ENCODE measurements at places on chromosomes 6 and 20. TPM values are rescaled to one million over a fixed set of nuclear protein-coding genes. Genes with fewer than 3 reads are reported as not detected.
A peak's percentile ranks its signal among the peaks of the same experiment; 100 is the strongest.

DNA sequence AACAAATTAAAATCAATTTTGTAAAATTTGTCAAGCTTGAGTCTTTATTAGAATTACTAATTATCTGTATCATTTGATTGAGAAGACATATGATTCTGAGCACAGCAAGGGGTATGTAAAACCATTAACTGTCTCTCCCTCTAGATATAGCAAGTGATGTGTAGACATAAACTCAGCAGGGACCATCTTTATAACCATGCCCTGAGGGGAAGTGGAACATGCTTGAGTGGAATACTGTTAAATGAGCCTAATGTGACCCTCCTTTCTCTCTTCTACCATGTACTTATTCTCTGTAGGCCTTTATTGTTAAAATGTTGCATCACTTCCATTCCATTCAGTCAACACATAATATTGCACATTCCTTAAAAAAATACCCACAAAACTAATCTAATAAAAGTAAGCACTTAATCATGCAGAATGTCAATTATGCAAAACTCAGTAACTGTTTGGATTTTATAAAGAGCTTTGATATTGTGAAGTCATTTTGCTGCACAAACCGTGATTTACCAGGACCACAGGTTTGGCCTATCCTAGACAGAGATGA, 896.6 kb upstream of the MANEA start:
- no peaks in the 10 kb centered on the region for H3K36me3 ChIP-seq
- H3K27ac ChIP-seq = no peak overlapping the region
- no peaks in the 10 kb centered on the region for H3K27me3 ChIP-seq
- H3K4me1 ChIP-seq = no peaks in the 10 kb centered on the region

- no peak for DNase-seq
- H3K4me3 ChIP-seq = no peak overlapping the region
- no peaks in the 10 kb centered on the region for H3K36me3 ChIP-seq
- H3K27ac ChIP-seq = no peak overlapping the region
Observed at GRCh38 chr6:33607784-33608161, 13.3 kb upstream of the ITPR3 start.

GRCh38 chr6:14135893-14136539, 18.4 kb downstream of the CD83 start:
- no peaks in the 10 kb centered on the region for H3K36me3 ChIP-seq
- H3K27me3 ChIP-seq = no peaks in the 10 kb centered on the region
- no peak for DNase-seq
- H3K27ac ChIP-seq = no peak overlapping the region

GRCh38 chr6:137227871-137228302, 8.7 kb upstream of the IFNGR1 start:
- no peak overlapping the region for H3K27ac ChIP-seq
- no peak for DNase-seq
- no peaks in the 10 kb centered on the region for H3K4me1 ChIP-seq
- 0 out of 2 replicates have a peak, but pooled peaks cover 7% of the 10 kb centered on the region for H3K27me3 ChIP-seq

DNA sequence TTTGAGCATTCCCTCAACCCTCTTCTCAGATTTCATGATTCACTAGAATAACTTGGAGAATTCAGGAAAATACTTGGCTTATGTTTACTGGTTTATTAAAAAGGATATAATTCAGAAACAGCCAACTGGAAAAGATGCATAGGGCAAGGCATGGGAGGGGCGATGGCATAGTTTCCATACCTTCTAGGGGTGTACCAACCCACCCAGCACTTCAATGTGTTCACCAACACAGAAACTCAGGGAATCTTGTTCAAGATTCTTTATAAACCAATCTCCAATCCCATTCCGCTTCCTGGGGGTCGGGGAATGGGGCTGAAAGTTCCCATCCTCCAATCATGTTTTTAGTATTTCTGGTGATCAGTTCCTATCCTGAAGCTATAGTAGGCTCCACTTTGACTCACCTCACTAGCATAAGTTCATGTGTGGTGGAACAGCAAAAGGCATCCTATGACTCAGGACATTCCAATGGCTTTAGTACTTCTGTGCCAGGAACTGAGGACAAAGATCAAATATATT, 164.4 kb downstream of the SIM1 start:
- H3K27ac ChIP-seq = peak overlapping the region; percentile 10
- H3K27me3 ChIP-seq = no peaks in the 10 kb centered on the region
- no peaks in the 10 kb centered on the region for H3K36me3 ChIP-seq
- DNase-seq = no peak
- H3K4me3 ChIP-seq = no peak overlapping the region
- H3K4me1 ChIP-seq = peaks cover 11% of the 10 kb centered on the region

The FILIP1 gene
- total RNA-seq = 0.08 TPM

The LAMA4 gene
- total RNA-seq = 28.5 TPM

The ZSWIM1 gene
- total RNA-seq = 20.5 TPM

- H3K4me3 ChIP-seq = no peak overlapping the region
- no peaks in the 10 kb centered on the region for H3K27me3 ChIP-seq
Observed at GRCh38 chr6:88494401-88495140, 328.4 kb upstream of the CNR1 start.

GRCh38 chr6:11277275-11278206, 45.1 kb upstream of the NEDD9 start:
- H3K4me1 ChIP-seq = peaks cover 14% of the 10 kb centered on the region
- H3K27ac ChIP-seq = peak overlapping the region; percentile 31
- peak; percentile 26 for DNase-seq
- no peaks in the 10 kb centered on the region for H3K27me3 ChIP-seq

- H3K4me3 ChIP-seq = no peak overlapping the region
- no peak for DNase-seq
- no peaks in the 10 kb centered on the region for H3K36me3 ChIP-seq
- no peaks in the 10 kb centered on the region for H3K27me3 ChIP-seq
- H3K4me1 ChIP-seq = peaks cover 36% of the 10 kb centered on the region
- no peak overlapping the region for H3K27ac ChIP-seq
Observed at GRCh38 chr20:62572980-62573379, 69.3 kb upstream of the SLCO4A1 start.

The CTSA gene
- 91.4 TPM for total RNA-seq

DNA sequence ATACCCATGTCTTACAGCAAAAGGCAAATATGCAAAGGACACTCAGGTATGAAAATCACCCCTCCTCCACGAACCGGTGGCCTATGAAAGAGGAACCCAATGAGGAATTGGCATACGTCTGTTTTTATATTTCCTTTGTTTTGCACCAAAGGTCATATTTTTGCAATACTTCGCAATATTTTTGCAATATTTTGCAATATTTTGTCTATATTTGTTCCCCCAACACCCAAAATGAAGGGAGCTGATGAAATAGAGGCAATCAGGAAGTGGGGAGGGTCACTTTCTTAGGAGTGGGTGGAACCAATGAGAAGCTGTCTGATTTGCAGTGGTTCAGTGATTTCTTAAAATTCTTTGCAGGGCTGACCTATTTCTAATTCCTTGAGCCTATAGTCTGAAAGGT, 296.8 kb upstream of the TSHZ2 start:
- no peak overlapping the region for H3K27ac ChIP-seq
- H3K36me3 ChIP-seq = no peaks in the 10 kb centered on the region
- no peak for DNase-seq
- H3K27me3 ChIP-seq = peaks cover 14% of the 10 kb centered on the region

- H3K27ac ChIP-seq = no peak overlapping the region
- H3K4me1 ChIP-seq = peaks cover 14% of the 10 kb centered on the region
- H3K36me3 ChIP-seq = no peaks in the 10 kb centered on the region
- H3K27me3 ChIP-seq = no peaks in the 10 kb centered on the region
- no peak for DNase-seq
Observed at GRCh38 chr6:140043762-140044378, 669.4 kb upstream of the CITED2 start.

GRCh38 chr6:16947375-16948015, 154.4 kb upstream of the STMND1 start:
- H3K36me3 ChIP-seq = no peaks in the 10 kb centered on the region
- H3K27me3 ChIP-seq = no peaks in the 10 kb centered on the region
- no peak overlapping the region for H3K4me3 ChIP-seq
- H3K27ac ChIP-seq = peak overlapping the region; percentile 29
- DNase-seq = peak; percentile 26
- H3K4me1 ChIP-seq = peaks cover 25% of the 10 kb centered on the region

DNA sequence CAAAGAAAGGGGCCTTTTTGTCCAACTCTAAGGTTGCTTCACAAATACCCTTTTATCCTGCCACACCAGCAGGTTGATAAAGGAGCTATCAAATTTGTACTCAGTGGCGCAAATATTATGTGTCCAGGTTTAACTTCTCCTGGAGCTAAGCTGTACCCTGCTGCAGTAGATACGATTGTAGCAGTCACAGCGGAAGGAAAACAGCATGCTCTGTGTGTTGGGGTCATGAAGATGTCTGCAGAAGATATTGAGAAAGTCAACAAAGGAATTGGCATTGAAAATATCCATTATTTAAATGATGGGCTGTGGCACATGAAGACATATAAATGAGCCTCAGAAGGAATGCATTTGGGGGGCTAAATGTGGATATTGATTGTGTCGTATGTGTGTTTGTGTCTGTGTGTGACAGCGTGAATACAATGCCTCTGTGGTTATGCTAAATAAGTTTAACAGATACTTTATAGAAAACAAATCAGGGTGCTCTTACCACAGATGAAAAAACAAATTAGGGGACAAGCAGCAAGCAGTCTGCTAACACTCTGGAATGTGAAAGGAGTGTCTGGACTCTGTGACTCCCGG, 33.6 kb downstream of the HM13 start:
- peaks cover 37% of the 10 kb centered on the region for H3K4me1 ChIP-seq
- no peaks in the 10 kb centered on the region for H3K27me3 ChIP-seq
- no peak for DNase-seq
- H3K36me3 ChIP-seq = peaks cover 51% of the 10 kb centered on the region

DNA sequence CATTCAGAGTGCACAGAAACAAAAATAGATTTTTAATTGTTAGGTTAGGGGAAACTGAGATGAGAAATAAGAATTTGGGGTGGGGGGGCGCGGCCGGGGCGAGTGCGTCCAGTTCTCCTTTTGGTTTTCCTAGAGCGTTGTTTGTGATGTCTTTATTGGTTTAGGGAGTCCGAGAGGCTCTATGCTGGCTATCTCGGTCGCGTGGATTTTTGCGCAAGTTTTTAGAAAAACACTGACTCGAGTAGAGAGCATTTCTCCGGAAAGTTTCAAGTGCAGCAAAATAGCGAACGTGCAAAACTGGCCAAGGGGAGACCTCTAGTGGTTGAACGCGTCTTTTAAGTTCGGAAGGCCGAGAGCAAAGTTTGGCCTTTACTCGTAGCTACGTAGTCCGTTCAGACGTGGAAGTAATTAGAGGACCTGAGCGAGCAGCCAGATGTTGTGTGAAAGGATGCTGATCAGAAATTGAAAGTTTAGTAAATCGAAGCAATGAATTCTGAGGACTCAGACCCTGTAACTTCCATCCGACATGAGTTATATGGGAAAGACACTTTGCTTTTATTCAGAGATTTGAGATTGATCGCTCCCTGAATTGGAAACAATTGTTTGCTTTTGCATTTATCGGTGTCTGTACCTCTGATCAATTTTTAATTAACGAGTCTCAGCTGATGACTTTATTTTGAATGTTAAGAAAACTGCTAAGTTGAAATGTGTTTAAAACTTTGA, 2.7 kb downstream of the L3MBTL3 start:
- peak overlapping the region; percentile 97 for H3K4me3 ChIP-seq
- no peaks in the 10 kb centered on the region for H3K4me1 ChIP-seq
- no peaks in the 10 kb centered on the region for H3K36me3 ChIP-seq

GRCh38 chr6:51535327-51535726, 552.1 kb downstream of the PKHD1 start:
- no peaks in the 10 kb centered on the region for H3K27me3 ChIP-seq
- no peak overlapping the region for H3K4me3 ChIP-seq
- DNase-seq = peak; percentile 41
- H3K36me3 ChIP-seq = no peaks in the 10 kb centered on the region

DNA sequence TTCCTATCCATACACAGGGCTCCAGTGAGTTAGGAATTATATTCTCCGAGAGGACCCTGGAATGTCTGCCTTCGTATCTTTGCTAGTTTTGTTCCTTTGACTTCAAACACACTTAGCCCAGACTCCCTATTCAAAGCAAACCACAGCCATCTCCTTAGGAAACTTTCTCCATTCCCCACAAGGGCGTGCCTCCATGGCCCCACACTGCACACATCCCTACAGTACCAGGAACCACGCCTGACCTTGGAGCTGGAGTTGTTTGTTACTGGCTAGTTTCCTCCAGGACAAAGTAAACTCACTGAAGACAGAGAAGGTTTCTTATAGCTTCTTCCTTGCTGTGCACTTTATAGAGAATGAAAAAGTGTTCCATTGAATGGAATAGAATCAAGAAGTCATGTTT, 412.8 kb upstream of the AGPAT4 start:
- H3K36me3 ChIP-seq = no peaks in the 10 kb centered on the region
- no peak for DNase-seq
- H3K4me1 ChIP-seq = no peaks in the 10 kb centered on the region
- no peak overlapping the region for H3K27ac ChIP-seq

GRCh38 chr6:70171236-70171635, 131.6 kb downstream of the COL9A1 start:
- H3K4me1 ChIP-seq = no peaks in the 10 kb centered on the region
- H3K36me3 ChIP-seq = no peaks in the 10 kb centered on the region
- H3K27me3 ChIP-seq = no peaks in the 10 kb centered on the region
- H3K4me3 ChIP-seq = no peak overlapping the region
- no peak for DNase-seq

- no peaks in the 10 kb centered on the region for H3K27me3 ChIP-seq
- peaks cover 7% of the 10 kb centered on the region for H3K4me1 ChIP-seq
- no peak overlapping the region for H3K4me3 ChIP-seq
- DNase-seq = no peak
- no peak overlapping the region for H3K27ac ChIP-seq
Observed at GRCh38 chr6:90495216-90495817, 91.6 kb downstream of the MAP3K7 start.

GRCh38 chr6:168493976-168494375, 53.0 kb downstream of the SMOC2 start:
- H3K27me3 ChIP-seq = peaks cover 18% of the 10 kb centered on the region
- H3K4me3 ChIP-seq = no peak overlapping the region
- H3K27ac ChIP-seq = no peak overlapping the region
- no peak for DNase-seq
- H3K4me1 ChIP-seq = no peaks in the 10 kb centered on the region
- H3K36me3 ChIP-seq = no peaks in the 10 kb centered on the region

GRCh38 chr20:11200423-11200822, 526.6 kb upstream of the JAG1 start:
- H3K27ac ChIP-seq = no peak overlapping the region
- no peaks in the 10 kb centered on the region for H3K4me1 ChIP-seq

The ENPP1 gene
- total RNA-seq = 34.0 TPM

DNA sequence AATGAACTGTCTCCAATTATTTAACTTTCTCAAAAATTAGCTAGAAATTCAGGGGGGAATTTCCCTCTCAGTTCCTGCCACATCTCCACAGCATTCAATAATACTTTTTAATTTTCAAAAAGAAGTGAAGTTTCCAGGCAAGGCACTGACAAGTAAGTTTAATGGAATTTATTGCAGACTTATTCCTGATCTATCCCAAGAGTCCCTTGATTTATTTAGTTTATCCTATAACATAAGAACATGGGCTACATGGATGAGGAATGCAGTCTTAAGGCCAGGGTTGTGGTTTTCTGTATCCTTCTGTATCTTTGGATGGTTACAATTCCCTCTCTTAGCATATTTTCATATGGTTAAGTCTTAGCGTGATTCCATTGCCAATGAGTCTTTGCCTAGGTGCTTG, 126.5 kb downstream of the TSHZ2 start:
- no peaks in the 10 kb centered on the region for H3K4me1 ChIP-seq
- no peaks in the 10 kb centered on the region for H3K27me3 ChIP-seq
- H3K27ac ChIP-seq = no peak overlapping the region
- DNase-seq = no peak
- no peaks in the 10 kb centered on the region for H3K36me3 ChIP-seq
